GM12878 (cell line): ENCODE measurements at places on chromosomes 7 and 10.

GRCh38 chr7:92761391-92762097, 74.8 kb downstream of the CDK6 start:
- no peak for DNase-seq
- H3K27me3 ChIP-seq = no peaks in the 10 kb centered on the region
- no peak overlapping the region for H3K27ac ChIP-seq
- H3K36me3 ChIP-seq = no peaks in the 10 kb centered on the region; the same call in 1 of the 2 replicates

DNA sequence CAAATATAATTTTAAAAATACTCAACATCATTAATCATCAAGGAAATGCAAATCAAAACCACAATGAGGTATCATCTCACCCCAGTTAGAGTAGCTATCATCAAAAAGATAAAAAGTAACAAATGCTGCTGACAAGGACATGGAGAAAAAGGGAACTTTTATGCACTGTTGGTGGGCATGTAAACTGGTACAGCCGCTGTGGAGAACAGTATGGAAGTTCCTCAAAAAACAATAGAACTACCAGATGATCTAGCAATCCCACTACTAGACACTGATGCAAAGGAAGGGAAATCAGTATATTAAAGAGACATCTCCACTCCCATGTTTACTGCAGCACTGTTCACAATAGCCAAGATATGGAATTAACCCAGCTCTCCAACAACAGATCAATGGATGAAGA, 384.5 kb downstream of the PLXDC2 start:
- DNase-seq = no peak
- H3K27me3 ChIP-seq = no peaks in the 10 kb centered on the region
- H3K27ac ChIP-seq = no peak overlapping the region

DNA sequence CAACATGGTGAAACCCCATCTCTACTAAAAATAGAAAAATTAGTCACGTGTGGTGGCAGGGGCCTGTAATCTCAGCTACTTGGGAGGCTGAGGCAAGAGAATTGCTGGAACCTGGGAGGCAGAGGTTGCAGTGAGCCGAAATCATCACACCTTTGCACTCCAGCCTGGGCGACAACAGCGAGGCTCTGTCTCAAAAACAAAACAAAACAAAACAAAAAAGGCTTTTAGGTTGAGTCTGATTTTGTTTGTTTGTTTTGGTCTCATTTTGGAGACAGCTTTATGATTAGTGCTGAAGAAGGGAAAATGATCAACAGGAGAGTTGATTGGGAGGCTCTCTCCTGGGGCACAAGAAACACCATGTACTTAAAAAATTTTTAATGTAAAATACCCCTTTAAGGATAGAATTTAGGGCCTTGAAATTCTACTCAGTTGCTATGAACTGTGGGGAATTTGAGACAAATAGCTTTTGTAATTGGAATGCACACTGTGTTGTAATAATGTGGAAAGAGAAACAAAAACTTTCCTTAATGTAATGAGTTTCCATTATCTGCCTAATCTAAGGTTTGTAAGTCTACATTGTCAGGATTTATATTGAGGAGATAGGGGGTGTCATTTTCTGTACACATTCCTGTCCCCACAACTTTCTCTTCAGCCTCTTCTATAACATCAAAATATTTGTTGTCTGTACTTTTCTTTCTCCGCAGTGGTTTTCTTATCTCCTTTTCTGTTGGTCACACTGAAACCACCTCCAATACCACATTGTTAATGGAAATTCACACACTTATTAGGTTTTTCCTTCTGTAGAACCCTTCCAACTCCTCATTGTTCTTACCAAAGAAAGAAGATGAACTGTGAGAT, 41.3 kb downstream of the ARID5B start:
- peak overlapping the region; percentile 97 for H3K27ac ChIP-seq
- no peak for DNase-seq
- peak overlapping the region; percentile 53 for H3K4me3 ChIP-seq
- H3K4me1 ChIP-seq = peaks cover 56% of the 10 kb centered on the region
- no peaks in the 10 kb centered on the region for H3K27me3 ChIP-seq
- peaks cover 25% of the 10 kb centered on the region; the same call in 1 of the 2 replicates for H3K36me3 ChIP-seq

DNA sequence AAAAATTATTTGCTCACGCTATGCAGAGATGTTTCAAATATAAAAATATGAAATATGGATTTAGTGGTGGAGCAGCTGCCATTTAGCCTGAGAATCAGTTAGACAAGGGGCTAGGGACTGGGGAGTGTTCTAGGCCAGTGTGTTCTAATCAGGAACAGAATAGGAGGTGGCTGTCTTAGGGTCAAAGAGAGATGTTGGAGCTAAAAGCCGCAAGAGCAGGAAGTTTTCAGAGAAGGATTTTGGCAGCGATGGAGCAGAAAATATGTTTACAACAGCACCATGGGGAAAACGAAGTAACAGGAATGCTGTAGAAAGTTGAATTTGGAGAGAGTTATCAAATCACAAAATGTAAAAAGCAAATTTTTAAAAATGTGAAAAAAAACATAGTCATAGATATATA, 314.0 kb upstream of the SEMA3A start:
- no peaks in the 10 kb centered on the region for H3K4me1 ChIP-seq
- H3K27ac ChIP-seq = no peak overlapping the region
- DNase-seq = no peak
- H3K4me3 ChIP-seq = no peak overlapping the region

DNA sequence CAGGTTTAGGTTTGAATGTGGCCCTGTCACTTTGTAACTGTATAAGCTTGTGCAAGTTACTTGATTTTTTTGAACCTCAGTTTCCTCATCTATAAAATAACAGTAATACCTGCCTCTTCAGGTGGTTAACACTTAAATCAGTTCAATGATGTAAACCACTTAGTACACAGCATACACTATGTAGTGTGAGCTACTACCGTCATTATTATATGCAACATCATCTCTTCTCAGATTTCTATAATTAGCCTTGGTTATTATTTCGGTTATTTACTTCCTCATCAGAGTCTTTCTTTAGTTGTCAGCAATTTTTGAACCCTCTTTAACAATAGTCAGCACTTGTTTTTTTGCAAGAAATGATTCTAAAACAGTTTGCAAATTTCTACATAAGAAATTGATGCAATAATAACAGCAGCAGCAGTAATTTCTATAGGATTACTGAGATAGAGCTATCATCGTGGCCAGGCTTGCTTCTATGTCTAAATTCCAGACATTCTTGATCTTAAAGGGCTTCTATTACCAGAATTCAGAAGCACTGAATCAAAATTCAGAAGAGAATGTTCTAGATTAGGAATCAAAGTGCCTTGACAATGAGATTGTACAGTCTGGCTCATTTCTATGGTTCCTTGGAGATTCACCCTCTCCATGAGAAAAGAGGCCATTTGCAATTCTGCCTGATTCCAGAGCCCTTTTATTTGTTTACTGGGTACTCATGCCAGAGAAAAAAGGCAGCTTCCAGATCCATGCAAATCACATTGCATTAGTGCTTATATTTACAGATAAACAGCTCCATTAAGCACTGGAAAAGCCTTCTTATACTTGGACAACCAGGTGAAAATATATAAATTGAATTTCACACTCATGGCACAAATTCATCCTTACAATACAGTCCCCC, 25.0 kb upstream of the WDR11 start:
- no peak overlapping the region for H3K27ac ChIP-seq
- no peaks in the 10 kb centered on the region for H3K27me3 ChIP-seq
- H3K36me3 ChIP-seq = no peaks in the 10 kb centered on the region
- no peak overlapping the region for H3K4me3 ChIP-seq

DNA sequence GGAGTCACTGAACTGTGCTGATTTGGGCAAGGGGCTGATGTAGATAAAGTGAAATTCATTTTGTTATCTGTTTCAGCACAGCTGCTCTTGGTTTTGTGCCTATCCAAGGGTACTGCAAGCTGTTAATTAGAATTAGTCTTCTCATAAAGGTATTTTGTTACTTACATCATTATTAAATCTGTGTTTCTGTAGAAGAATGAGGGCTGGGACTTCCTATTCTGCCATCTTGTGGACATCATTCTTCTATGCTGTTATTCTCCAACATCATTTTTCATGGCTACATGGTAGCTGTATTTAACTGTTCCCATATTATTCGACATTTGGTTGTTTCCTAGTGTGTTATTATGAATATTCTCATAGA, 76.2 kb upstream of the CCDC71L start:
- H3K4me1 ChIP-seq = peaks cover 10% of the 10 kb centered on the region; the same call in 1 of the 2 replicates
- no peak for DNase-seq
- no peak overlapping the region for H3K4me3 ChIP-seq
- H3K27ac ChIP-seq = no peak overlapping the region
- H3K36me3 ChIP-seq = no peaks in the 10 kb centered on the region
- H3K27me3 ChIP-seq = no peaks in the 10 kb centered on the region

DNA sequence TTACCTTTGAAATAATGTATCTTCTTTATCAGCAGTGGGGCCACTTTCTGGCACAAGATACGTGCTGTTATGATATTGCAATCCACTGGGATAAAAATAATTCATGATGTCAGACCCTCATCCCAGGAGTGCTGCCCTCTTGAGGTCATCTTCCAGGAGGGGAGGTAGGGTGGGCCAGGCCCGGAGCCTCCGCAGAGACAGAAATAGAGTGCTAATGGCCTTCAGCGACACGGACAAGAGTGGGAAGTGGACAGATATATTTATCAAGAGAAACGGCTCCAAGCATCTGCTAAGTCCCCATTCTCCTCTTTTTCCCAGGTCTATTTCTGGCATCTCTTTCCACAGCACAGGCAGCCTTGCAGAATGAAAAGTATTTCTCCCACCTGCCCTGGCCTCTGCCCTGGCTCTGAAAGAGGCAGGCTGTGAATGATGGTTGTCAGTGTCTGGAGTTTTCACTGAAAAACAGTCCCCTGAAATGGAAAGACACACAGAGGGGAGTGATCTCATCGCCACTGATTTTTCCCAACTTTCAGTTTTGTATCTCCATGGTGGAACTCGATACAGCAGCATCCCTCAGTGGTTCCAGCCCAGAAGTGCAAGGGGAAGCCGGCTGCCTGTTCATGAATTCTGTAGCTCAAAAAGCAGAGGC, 251.7 kb upstream of the MYO3A start:
- no peak for DNase-seq
- no peaks in the 10 kb centered on the region for H3K4me1 ChIP-seq

DNA sequence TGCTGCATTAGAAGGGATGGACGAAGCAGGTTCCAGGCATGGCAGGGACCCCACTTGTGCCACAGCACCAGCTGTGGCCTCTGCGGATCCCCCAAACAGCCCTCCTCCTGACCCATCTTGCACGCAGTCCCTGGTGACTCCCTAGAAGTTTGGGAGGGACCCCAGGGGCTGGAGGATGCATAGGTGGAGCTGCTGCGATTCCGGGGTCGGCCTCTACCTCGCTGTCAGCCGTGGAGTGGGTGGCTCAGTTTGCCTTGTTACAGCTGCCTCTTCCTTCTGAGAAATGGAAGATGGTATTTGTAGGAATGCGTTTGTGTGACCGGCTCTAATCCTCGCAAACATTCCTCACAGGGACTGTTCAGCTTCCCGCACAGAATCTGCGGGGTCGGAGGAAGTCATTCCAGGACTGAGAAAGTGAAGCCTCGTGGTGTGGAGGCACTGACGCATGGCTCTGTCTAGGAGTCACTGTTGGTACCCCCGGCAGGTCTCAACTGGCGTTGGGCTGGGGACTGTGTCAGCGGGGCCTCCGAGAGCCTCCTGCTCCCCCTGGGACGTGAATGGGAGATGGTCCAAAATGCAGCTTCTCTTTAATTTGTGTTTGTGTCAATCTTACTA, 17.5 kb downstream of the PWWP2B start:
- DNase-seq = no peak
- H3K27me3 ChIP-seq = no peaks in the 10 kb centered on the region
- H3K36me3 ChIP-seq = no peaks in the 10 kb centered on the region
- no peak overlapping the region for H3K4me3 ChIP-seq
- H3K4me1 ChIP-seq = no peaks in the 10 kb centered on the region
- H3K27ac ChIP-seq = no peak overlapping the region

DNA sequence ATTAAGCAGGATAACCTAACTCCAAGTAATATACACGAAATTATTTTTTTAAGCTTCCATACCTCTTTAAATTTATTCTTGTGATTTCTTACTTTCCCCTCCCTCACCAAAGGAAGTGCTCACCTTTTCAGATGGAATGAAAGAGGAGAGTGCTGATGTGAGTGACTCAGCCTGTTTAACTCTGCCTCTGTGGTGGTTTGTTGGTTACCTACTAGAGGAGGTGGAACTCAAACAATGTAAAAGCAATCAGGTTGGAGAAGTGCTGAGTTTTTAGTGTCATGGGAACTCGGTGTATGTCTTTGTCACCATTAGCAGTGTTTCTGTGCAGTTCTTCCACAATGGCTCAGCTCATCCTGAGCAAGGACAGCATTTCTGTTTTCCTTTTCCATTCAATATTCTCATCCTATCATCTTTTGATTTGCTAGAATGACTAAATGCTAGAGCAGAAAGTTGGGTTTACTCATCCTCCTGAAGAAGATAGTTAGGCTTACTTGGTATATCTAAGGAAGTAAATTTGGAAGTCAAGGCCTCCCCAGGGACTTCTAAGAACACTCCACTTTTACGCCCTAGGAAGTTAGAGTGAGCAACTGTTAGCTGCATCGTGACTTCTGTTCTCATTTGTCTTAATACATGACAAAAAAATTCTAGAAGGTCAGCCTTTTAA, 6.0 kb downstream of the ADD3 start:
- no peak for DNase-seq
- H3K27ac ChIP-seq = no peak overlapping the region
- H3K27me3 ChIP-seq = no peaks in the 10 kb centered on the region
- H3K36me3 ChIP-seq = no peaks in the 10 kb centered on the region
- no peak overlapping the region for H3K4me3 ChIP-seq

- H3K4me3 ChIP-seq = no peak overlapping the region
- H3K36me3 ChIP-seq = no peaks in the 10 kb centered on the region
- H3K4me1 ChIP-seq = no peaks in the 10 kb centered on the region
- H3K27me3 ChIP-seq = no peaks in the 10 kb centered on the region; the same call in 1 of the 2 replicates
- no peak for DNase-seq
These were observed 214.1 kb downstream of the HERPUD2 start for GRCh38 chr7:35480806-35481205.

GRCh38 chr7:11294965-11295364, 321.3 kb downstream of the PHF14 start:
- no peaks in the 10 kb centered on the region for H3K36me3 ChIP-seq
- no peaks in the 10 kb centered on the region for H3K4me1 ChIP-seq
- DNase-seq = no peak
- no peak overlapping the region for H3K4me3 ChIP-seq
- H3K27ac ChIP-seq = no peak overlapping the region

DNA sequence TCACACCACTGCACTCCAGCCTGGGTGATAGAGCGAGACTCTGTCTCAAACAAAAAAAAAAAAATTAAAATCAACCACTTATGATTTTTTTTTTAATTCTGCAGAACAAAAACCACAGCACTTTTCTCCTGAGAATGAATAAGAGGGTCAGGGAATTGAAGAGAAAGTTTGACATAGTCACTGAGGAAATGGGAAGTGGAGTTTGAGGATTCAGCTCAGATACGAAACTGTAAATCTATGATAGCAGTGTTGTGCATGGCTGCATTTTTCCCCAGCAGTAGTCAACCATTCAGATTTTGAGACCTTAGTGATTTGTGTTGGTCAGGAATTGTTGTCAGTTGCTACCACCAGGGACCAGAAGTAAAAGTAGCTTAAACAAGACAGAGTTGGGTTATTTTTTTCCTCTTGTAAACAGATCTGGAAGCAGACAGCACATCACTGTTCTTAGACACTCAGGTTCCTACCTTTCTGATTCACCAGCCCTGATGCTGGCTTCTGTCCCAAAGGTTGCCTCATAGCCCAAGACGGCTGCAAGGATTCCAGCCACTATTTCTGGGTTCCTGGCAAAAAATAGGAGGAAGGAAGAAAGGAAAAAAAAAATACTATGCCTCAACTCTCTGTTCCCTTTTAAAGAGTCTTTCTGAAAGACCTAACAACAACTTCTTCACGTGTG, 20.1 kb downstream of the PILRA start:
- H3K4me3 ChIP-seq = no peak overlapping the region
- H3K27ac ChIP-seq = no peak overlapping the region
- H3K4me1 ChIP-seq = peaks cover 33% of the 10 kb centered on the region
- no peaks in the 10 kb centered on the region for H3K27me3 ChIP-seq
- no peak for DNase-seq
- H3K36me3 ChIP-seq = peaks cover 2% of the 10 kb centered on the region
